Posterior cingulate gyrus (tissue), 11 donors: ENCODE measurements at places on chromosomes 4 and X.

GRCh38 chr4:163505374-163505773, 10.9 kb downstream of the TMA16 start:
- DNase-seq: no peak

DNA sequence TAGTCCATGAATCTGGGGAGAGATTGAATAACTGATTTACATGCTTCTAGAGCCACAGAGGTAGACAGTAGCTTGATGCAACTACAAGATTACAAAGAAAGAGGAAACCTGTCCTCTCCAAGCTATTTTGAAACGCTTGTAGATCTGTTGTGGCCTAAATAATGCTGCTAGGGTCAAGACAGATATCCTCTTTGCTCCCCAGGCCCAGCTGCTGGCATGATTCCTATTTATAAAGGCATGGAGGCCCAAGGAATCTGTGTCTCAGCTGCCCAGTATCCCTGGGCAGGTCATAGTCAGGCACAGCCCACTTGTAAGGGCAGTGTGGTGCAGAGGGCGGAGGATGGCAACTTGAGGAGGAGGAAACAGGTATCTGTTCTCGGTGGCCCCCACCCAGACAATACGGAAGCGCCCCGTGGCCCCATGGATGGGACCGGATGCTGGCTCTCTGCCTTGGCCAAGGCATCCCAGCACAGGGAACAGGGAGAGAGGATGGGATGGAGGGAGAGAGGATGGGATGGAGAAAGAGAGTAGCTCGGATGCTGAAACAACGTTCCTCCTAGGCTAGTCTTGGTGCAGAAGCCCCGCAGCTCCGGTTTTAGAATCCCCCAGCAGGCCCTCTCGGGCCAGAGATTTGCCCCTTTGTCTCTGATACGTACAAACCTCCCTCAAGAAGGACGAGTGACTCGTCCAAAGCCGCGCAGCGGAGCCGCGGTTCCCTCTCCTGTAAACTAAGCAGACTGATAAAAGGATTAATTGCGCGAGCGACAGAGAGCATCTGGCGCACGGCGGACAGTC, 767 bp upstream of the SMIM20 start:
- no peak for DNase-seq

DNA sequence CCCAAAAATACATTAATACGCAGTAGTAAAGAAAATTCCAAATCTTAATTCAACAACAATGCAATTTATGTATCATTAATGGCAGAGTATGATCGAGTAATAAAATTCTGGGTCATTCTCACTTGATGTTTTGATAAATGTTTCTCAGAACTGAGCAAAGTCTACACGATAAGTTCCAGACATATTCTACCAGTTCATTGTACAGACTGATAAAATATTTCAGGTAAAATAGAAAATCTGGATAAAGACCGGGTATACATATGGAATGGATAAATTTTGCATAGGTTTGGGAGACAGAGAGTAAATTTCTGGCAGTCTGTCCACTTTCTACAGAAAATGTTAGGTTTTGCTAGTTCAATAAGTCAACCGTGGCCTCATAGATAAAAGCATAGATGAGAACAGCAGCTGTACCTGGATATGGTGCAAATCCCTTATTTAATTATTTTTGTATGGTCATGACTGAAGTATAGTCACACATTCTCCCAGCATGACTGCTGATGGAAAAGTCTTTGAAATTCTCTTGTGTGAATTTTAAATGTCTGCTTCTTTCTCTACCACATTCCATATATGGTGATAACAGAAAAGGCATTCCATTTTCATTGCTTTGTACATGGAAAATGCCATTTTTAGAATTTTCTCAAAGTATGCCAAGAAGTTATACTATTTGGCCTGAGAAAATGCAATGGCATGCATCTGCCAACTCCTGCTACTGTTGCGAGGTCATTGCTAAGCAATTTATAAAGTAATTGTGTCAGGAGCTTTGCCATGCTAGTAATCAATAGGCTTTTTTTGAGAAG, 301.9 kb upstream of the ARSJ start:
- no peak for DNase-seq

DNA sequence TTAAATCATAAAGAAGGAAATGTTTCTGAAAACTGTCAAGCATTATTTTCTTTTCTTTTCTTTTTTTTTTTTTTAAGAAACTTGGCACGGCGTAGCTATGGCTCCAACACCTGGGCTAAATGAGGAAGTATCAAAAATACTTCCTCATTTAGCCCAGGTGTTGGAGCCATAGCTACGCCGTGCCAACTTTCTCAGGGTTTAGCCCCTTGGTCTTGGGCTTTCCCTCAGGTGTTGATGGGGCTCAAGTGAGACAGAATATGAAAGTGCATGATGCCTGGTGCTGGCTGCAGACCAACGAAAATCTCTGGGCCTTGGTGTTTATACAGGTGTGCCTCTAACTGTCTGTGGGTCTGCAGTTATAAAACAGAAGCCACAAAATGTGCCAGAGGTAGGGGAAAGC, 132.7 kb downstream of the ARHGAP24 start:
- DNase-seq: no peak

GRCh38 chr4:113436360-113436759, 325.2 kb downstream of the CAMK2D start:
- no peak for DNase-seq

- DNase-seq: no peak
These were observed 26.0 kb downstream of the KIT start for GRCh38 chr4:54683616-54684346.

DNA sequence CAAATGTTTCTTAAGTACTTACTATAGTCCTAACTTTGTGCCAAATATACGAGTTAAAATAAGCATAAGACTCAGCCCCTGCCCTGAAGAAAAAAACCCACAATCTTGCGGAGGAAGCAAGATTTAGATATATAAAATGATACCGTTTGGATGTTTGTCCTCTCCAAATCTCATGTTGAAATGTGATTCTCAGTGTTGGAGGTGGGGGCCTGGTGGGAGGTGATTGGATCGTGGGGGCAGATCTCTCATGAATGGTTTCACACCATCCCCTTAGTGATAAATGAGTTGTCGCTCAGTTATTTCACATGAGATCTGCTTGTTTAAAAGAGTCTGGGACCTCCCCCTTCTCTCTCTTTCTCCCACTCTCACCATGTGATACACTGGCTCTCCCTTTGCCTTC, 28.7 kb downstream of the EFHC2 start:
- no peak for DNase-seq
